A549 treated with DMSO at 1 μM for 4 hours (cell line): ENCODE measurements at places on chromosomes 13 and 19. TPM values are rescaled to one million over a fixed set of nuclear protein-coding genes. Genes with fewer than 3 reads are reported as not detected.

ZNF701 gene
- total RNA-seq = 0.07 to 0.22 TPM (median 0.11 TPM) in 5 replicates

ALG11 gene
- 7.8 to 9.7 TPM (median 9.4 TPM) in 5 replicates for total RNA-seq

ALOX5AP gene
- 2.4 to 2.8 TPM (median 2.7 TPM) in 5 replicates for total RNA-seq

FBXO27 gene
- 4.5 to 7.7 TPM (median 6.0 TPM) in 5 replicates for total RNA-seq

CDX2 gene
- total RNA-seq = 0.94 to 1.2 TPM (median 1.1 TPM) in 5 replicates

CD70 gene
- 15.5 to 26.2 TPM (median 23.1 TPM) in 5 replicates for total RNA-seq

SHISA7 gene
- total RNA-seq = 0.01 TPM in 1 of 5 replicates, not detected in the others

VAV1 gene
- 7.0 to 8.7 TPM (median 8.2 TPM) in 5 replicates for total RNA-seq
